ENCODE measurements at places on chromosomes 11 and 22. TPM values are rescaled to one million over a fixed set of nuclear protein-coding genes. Genes with fewer than 3 reads are reported as not detected.

C11orf52 gene
- polyA plus RNA-seq: 1.6 TPM

OTOG gene
- 4.2 TPM for polyA plus RNA-seq

CCS gene
- polyA plus RNA-seq: 67.5 TPM

TMEM184B gene
- 25.2 TPM for polyA plus RNA-seq

HBG2 gene
- polyA plus RNA-seq: not detected

SHANK2 gene
- polyA plus RNA-seq: 4.3 TPM

CHADL gene
- 9.1 TPM for polyA plus RNA-seq

TCN2 gene
- polyA plus RNA-seq: 30.5 TPM

PRG3 gene
- polyA plus RNA-seq: not detected

GAL3ST1 gene
- 4.2 TPM for polyA plus RNA-seq

DDI1 gene
- 49.4 TPM for polyA plus RNA-seq

RPUSD4 gene
- 27.5 TPM for polyA plus RNA-seq

OPCML gene
- 2.7 TPM for polyA plus RNA-seq

GDPD5 gene
- polyA plus RNA-seq: 65.8 TPM

KLHDC7B gene
- 0.51 TPM for polyA plus RNA-seq

MMP12 gene
- 0.61 TPM for polyA plus RNA-seq

OR10G4 gene
- polyA plus RNA-seq: 0.15 TPM

SAA4 gene
- polyA plus RNA-seq: 0.84 TPM

PTDSS2 gene
- polyA plus RNA-seq: 116 TPM

METTL15 gene
- polyA plus RNA-seq: 8.2 TPM

MYRF gene
- 15.2 TPM for polyA plus RNA-seq

HSPB2 gene
- 6.0 TPM for polyA plus RNA-seq

NAALADL1 gene
- 16.0 TPM for polyA plus RNA-seq

SH3BP1 gene
- 11.9 TPM for polyA plus RNA-seq

CALCB gene
- 0.50 TPM for polyA plus RNA-seq

DGAT2 gene
- 77.6 TPM for polyA plus RNA-seq

MS4A6E gene
- polyA plus RNA-seq: 167 TPM

CD3D gene
- polyA plus RNA-seq: 7.2 TPM

CYP2D6 gene
- polyA plus RNA-seq: 0.54 TPM
